ENCODE measurements at places on chromosomes 12 and 14.

DNA sequence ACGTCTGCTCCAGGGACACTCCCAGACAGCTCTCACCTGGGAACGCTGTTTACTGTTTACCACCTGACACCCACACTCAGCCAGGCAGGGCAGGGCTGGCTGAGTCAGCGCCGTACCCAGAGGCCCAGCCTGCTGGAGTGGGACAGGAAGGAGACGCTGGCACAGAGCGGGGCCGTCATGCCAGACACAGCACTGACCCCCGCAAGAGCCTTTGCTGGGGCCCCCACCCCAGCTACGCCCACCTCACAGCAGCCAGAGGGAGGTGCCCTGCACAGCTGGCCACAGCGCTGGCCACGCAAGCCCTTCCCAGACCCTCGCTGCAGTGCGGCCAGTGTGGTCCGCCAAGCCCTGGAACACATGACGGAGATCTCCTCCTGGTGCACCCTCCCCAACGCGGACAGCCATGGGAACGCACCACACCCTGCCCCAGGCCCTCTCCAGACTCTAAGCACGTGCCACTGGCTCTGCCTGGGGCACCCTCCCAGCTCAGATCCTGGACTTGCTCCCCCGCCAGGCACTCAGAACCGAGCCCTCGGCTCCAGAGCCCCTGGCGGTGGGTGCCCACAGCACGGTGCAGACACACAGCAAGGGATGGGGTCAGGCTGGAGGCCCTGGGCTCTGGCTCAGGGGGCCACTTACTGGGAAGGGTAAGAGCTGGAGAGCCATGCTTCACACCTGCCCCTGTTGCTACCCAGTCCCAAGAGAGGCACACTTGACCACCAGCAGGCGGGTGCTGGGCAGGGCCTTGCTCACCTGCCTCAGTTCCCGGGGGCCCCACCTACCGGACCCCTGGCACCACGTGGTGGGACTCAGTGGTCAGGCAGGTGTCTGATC, 5.7 kb downstream of the AHNAK2 start:
- DNase-seq, result no peak

DNA sequence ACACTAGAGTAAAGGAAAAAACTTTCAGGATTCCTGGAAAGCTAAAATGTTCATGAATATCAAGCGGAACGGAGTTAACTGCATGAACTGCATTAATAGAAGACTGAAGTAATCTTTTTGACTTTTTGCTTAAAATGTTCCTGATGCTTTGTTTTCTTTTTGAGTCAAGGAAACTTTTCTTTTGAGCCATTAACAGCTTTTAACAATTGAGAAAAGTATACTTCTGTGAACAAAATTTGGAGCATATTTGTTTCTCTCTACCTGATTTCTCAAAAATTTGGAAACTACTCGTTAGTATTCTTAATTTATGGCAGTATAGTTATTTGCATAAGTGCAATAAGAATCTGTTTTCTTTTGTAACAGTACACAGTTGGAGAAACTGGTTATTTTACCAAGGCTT, 78.5 kb downstream of the CALM1 start:
- DNase-seq, result no peak

- no peak for DNase-seq
These were observed 1.1 kb downstream of the HPD start for GRCh38 chr12:121857322-121858246.

DNA sequence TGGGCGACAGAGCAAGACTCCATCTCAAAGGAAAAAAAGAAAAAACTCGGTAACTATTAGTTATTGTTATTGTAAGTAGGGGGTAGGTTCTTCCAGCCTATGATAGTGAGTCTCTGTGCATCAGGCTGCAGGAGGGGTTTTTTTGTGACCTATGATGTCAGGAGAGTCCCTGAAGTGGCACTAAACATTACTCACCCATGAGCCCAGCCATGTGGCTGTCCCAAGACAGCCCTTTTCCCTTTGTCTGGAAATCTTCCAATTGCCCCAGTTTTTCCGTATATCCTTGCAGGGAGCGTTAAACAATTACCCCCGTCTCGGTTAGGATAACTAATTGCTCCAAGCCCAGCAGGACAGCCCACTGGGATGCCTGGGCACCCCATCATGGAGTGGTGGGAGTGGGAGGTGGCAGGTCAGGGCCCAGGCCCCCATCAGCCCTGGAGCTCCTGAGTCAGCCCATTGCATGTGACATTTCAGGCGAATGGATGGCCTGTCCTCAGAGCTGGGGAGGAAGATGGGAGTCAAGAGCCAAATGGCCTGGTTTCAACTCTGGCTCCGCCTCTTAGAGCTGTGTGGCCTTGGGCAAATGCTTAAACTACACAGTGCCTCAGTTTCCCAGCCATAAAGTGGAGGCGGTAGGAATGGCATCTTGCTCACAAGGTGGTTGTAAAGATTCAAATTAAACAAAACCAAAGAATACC, 16.4 kb downstream of the PHETA1 start:
- DNase-seq, result no peak

Measured in effector memory CD8-positive, alpha-beta T cell (primary cell).